NCI-H146 (cell line): ENCODE measurements at places on chromosomes 11 and 22.
A peak's percentile ranks its signal among the peaks of the same experiment; 100 is the strongest.

DNA sequence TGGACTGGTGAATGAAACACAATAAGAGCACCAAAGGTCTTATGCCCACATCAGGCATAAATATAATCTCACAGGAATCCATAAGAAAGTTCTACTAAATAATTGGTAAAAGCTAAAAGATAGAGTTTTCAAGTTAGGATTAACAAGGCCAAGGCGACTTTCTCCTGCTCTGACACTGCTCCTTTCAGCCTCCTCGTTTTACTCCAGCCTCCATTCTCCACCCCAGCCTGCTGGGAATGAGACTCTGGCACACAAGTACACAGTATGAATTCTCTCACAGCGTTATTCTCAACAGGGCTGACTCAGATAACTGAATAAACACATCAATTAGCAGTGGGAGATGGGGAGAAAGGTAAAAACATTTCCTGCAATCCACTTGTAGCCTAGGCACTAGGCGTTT, 94.9 kb downstream of the APOL5 start:
- peak; percentile 38 for DNase-seq

DNA sequence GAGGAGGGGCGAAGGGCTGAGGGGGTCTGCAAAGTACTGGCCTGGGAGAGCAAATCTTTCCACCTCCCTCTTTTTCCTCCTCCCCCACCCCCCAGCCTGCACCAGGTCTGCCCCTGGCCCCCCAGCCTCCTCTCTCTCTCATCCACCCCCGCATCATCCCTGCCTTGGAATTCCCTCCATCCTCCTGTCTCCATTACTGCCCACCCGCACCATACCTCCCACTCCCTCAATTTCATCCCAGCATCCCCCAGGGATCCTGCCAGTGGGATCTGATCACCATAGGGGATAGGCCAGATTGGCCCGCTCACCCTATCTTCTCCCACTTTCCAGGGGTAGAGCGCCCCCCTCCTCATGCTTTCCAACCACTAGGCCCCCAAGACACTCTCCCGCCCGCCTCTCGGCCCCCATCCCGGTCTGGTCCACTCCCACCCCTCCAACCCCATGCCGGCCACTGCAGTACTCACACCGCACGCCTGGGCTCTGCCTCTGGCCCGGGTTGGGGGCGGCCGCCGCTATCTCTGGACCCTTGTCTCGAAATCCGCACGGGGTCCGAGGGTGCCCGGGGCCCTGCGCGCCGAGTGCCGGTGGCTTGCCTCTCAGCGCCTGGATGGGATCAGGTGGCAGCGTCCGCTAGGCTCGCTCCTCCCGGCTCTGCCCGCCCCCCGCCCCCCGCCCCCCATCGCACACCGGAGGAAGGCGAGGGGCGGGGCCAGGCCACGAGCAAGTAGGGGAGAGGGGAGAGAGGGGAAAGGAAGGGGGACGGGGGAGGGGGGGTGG, at the start of gene GAL3ST3:
GAL3ST3 (minus strand) TSS at position 615 of the 777 bp plus-strand sequence. CDS start 3,746 bp downstream, outside the sequence.
- no peak for DNase-seq

GRCh38 chr11:65611028-65611757, 2.8 kb downstream of the MAP3K11 start:
- DNase-seq: no peak

DNA sequence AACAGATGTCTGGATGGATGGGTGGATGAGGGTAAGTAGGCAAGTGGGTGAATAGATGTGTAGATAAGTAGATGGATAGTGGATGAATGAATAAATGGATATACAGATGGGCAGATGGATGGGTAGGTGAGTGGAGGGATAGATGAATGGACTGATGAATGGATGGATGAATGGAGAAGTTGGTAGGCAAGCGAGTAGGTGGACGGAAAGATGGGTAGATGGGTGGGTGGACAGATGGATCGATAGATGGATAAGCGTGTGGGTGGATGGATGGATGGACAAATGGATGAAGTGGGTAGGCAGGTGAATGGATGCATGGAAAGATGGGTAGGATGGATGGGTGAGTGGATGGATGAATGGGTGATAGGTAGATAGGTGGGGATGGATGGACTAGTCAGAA, 393.2 kb downstream of the SHANK2 start:
- no peak for DNase-seq
